ENCODE measurements at places on chromosomes 12 and 14.

- DNase-seq: no peak
Measured at GRCh38 chr12:40215982-40216381, 8.8 kb upstream of the LRRK2 start.

DNA sequence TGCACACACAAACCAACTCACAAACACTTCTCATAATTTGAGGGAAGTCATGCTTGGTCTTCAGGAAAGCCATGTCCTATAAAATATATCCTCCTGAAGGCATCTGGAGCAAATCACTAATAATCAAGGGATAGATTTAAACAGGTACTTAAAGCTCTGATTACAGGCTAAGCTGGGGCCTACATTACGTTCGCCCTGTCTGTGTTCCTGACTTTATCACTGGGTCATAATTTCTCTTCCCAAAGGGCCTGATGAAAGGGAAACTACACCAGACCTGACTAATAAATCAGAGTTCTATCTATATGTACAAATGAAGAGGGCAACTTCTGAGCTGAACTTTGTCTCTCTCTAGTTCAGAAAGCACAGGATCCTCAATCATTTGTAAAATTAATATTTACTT lies 43.9 kb upstream of the RASSF8 start:
- DNase-seq: no peak

- DNase-seq: no peak
Measured at GRCh38 chr12:10941916-10942607, 3.0 kb upstream of the TAS2R14 start.

GRCh38 chr14:68684466-68685418 lies 108.1 kb downstream of the ZFP36L1 start:
- no peak for DNase-seq

GRCh38 chr12:44287545-44287944 lies 451.7 kb downstream of the TMEM117 start:
- DNase-seq: no peak

DNA sequence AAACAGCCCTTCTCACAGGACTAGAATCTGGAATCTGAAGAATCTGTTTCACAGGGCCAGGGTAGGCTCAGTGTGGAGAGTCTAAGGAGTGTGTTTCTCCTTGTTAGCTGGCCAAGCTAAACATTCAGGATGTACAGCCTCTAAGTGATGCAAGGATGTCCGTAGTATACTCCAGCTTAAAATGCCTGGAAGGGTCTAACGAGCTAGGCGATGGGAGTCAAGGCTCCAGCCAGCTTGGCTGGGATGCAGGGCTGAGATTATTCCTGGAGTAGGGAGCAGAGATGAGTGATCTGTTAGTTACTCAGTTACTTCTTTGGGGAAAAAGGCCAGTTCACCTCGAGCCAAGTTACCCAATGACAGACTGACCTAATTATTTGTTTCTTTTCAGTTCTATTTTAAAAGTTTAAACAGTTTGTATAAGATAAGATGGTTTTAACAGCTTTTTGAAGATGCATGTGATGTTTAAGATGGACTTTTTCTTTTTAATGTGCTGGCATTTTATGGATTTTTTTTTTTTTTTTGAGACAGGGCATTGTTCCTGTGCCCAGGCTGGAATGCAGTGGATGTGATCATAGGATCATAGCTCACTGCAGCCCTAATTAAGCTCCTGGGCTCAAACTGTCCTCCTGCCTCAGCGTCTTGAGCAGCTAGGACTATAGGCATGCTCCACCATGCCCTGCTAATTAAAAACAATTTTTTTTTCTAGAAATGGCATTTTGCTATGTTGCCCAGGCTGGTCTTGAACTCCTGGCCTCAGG lies 41.1 kb downstream of the SYNE2 start:
- no peak for DNase-seq

DNA sequence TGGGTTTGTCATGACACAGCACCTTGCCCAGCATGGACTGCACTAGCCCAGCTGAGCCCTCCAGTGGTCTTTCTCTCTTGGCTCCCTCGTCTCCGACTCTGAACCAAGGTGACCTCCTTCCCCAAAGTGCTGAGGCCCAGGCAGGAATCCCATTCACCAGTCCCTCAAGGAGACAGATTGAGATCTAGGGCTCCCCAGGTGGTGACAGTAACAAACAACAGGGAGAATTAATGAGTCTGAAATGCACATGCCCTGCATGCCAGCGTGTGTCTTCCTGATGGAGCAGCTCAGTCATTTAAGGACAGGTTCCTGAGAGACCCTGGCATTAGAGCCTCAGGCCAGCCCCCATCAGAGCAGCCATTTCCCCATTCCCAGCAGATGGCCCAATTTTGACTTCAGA lies 51.4 kb upstream of the OAS1 start:
- DNase-seq: no peak

DNA sequence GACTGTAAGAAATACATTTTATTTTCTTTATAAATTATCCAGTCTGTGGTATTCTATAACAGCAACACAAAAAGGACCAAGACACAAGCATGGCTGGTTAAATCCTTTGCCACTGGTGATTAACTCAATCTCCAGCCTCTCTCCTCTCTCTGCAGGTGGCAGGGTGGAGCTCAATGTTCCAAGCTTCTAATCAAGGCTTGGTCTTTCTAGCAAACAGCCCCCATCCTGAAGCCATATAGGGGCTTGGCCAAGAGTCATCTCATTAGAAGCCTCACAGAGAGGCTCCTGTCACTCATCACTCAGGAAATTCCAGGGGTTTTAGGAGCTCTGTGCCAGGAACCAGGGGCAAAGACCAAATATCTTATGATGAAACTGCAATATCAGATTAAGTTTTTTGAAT lies 12.0 kb downstream of the C12orf75 start:
- no peak for DNase-seq

GRCh38 chr14:30464481-30464880 lies 94.5 kb upstream of the G2E3 start:
- no peak for DNase-seq

- DNase-seq: no peak
Measured at GRCh38 chr12:78560633-78561032, 303.9 kb upstream of the SYT1 start.

GRCh38 chr12:4734625-4735340 lies 14.6 kb downstream of the GALNT8 start:
- DNase-seq: no peak

GRCh38 chr12:56216461-56216860 lies 5.3 kb downstream of the RNF41 start:
- DNase-seq: no peak

- no peak for DNase-seq
Measured at GRCh38 chr12:48184549-48184922, 1.1 kb downstream of the CCDC184 start.

- peak; percentile 74 for DNase-seq
Measured at GRCh38 chr12:118189741-118190191, 53.8 kb downstream of the PEBP1 start.

- no peak for DNase-seq
Measured at GRCh38 chr12:63305901-63306875, 155.2 kb upstream of the AVPR1A start.

GRCh38 chr14:72457641-72458040 lies 436.3 kb downstream of the DPF3 start:
- DNase-seq: no peak

- DNase-seq: no peak
Measured at GRCh38 chr12:110689281-110690126, 589 bp upstream of the HVCN1 start.

- no peak for DNase-seq
Measured at GRCh38 chr14:26841326-26841725, 243.5 kb upstream of the NOVA1 start.

DNA sequence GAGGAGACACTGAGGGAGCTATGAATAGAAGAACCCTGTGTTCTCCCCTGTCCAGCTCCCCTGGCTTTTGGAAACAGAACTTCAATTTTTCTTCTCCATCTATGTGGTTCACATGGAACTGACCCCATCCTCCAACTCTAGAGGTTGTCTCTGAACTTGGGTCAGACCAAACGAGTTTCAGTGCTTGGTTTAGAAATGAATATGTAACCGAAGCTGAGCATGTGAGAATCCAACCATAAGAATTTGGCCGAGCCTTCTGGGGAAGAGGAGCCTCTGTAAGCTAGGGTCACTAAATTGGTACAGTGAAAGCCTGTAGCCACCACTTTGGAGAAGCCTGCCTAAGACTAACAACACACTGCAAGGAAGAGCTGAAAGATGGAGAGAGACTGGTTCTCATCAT lies 464.4 kb downstream of the ZFP36L1 start:
- DNase-seq: no peak

DNA sequence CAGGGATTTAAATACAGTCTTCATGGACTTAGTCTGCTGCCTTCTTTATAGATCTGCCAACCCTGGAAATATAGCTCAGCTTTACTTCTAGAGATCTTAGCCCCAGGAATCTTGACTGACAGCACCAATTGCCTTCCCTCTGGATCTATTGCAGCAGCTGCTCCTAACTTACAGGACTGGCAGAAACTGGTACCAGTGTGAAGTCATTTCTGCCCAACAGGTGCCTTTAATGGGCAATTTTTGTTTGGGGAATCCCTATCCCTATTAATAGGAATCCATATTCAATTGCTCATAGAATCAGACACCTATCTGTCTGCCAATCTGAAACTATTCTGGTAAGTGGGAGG lies 27.2 kb downstream of the SPX start:
- no peak for DNase-seq

DNA sequence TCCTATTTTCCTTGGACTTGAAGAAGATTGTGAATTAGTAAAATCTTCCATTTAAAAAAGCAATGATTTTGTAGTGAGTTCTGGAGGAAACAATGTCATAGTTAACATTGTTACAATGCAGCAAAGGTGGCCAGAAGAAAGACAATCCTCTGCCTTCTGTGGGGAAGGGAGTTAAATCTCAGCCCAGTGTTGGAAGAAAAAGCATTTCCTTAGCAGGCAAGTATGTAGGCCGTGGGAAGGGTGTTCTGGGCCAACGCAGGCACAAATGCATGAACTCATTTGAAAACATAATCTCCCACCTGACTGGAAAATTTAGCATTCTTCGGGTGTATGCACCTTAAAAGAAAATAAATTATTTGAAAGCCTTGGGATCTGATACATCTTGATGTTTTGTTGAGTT lies 258.6 kb downstream of the ADAMTS20 start:
- DNase-seq: no peak

GRCh38 chr12:19946550-19946949 lies 421.8 kb upstream of the PDE3A start:
- no peak for DNase-seq

- no peak for DNase-seq
Measured at GRCh38 chr12:63319386-63319785, 168.4 kb upstream of the AVPR1A start.

DNA sequence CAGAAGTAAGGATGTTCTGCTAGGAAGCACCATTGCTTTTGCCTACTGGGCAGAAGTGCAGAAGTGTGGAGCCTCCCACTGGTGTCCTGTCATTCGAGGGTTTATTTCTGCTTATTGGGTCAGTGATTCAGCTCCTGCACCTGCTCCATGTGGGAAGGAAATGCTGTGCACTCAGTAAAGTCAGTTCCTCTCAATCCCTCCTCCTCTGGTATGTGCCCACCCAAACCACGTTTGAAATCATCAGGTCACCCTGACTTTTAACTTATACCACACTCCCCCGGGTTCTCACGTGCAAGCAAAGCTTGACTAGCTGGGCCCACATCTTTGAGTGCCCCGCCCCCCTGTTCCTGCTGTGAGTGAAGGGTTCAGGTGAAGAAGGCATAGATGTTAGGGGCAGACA lies 223.7 kb downstream of the CHST11 start:
- no peak for DNase-seq

GRCh38 chr12:94039914-94040313 lies 108.5 kb upstream of the PLXNC1 start:
- DNase-seq: no peak

- no peak for DNase-seq
Measured at GRCh38 chr12:45518291-45519235, 210.9 kb upstream of the ARID2 start.

- DNase-seq: no peak
Measured at GRCh38 chr12:124030008-124030407, 57.0 kb downstream of the ZNF664 start.

- DNase-seq: no peak
Measured at GRCh38 chr14:64440494-64440893, 24.8 kb upstream of the AKAP5 start.

DNA sequence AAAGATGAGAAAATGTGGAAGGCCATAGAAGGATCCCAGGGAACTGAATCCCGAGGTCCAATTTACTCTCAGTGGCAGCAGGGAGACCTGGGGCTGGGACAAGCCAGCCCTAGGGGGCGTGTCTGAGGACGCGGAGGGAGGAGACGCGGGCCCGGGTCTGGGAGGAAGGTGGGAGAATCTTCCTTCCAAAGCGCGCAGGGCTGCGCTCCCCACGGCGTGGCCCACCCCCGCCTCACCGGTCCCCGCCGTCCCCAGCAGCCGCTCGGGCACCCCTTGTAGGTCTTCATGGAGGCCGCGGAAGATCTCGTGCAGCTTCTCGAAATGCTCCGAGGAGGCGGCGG lies 323 bp downstream of the VTI1B start:
- peak; percentile 37 for DNase-seq

DNA sequence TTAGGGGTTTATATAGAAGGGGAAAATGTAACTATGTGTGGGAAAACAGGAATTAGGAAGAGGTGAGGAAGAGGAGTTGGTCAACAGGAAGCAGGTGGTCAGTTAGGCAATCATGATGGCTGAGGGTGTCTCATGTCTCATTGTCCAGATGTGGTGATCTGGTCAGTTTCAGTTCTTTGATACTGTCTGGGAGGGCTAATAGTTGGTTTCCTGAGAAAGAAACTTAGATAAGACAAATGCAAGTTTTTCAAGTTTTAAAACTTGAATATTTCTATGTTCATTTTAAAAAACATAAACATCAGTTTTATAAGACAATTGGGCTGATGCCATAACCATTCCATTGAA lies 1121.8 kb upstream of the USP15 start:
- no peak for DNase-seq

GRCh38 chr14:79404874-79405511 lies 806.3 kb downstream of the DIO2 start:
- DNase-seq: no peak

DNA sequence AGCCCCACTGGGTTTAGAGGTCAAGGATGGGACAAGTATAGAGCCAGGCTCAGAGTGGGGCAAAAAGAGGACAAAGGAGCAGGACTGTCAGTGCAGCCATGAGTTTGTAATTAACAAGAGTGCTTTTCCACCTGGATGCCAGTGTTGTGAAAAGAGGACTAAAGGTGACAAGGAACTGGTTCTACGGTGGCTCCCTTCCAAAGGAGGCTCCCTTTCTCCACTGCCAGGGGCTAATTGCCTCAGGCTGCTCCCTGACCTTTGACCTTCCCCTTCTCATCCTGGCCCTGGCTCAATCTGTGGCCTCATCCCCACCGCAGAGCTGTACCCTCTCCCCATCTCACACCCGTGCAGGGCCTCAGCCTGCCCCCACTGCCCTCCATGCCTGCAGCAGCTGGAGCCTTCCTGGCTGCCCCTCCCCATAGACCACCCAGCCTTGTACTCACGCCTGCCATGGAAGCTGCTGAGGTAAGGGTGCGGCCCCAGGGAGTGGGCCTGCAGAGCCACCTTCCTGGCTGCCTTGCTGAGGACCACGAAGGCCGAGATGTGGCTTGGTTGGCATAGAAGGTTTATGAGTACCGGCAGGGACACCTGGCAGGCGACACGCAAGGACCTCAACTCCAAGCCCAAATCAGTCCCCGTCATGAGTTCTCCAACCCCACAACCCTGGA lies 24.8 kb upstream of the FKBP4 start:
- DNase-seq: no peak

Measured in NCI-H526 treated with DMSO at 0.1 percent for 48 hours (cell line).